HFF-Myc (cell line): ENCODE measurements at places on chromosomes 13 and 19.

DNA sequence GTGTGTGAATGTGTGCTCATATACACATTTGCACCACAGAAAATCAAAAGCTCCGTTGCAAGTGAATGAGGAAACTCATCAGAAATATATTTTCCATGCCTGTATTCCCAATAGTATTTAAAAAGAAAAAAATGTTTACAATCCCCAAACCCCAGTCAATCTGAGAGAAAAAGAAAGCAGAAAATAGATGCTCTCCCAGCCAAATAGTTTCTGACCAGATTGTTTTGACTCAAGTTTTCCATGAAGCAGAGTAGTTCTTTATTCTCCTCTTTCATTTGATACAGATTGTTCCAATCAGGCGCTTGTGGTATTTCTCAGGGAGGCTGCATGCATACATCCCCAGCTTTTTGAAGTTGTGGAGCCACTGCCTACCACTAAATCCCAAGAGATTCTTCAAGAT, 110.6 kb downstream of the STARD13 start:
- DNase-seq, result no peak

GRCh38 chr13:23871616-23872220, 17.5 kb downstream of the MIPEP start:
- no peak for DNase-seq

- DNase-seq, result no peak
Observed at GRCh38 chr13:51151463-51151862, 40.4 kb upstream of the C13orf42 start.

- DNase-seq, result no peak
Observed at GRCh38 chr19:16899566-16900075, 10.8 kb downstream of the F2RL3 start.
